ENCODE measurements at places on chromosomes 6 and 20.

DNA sequence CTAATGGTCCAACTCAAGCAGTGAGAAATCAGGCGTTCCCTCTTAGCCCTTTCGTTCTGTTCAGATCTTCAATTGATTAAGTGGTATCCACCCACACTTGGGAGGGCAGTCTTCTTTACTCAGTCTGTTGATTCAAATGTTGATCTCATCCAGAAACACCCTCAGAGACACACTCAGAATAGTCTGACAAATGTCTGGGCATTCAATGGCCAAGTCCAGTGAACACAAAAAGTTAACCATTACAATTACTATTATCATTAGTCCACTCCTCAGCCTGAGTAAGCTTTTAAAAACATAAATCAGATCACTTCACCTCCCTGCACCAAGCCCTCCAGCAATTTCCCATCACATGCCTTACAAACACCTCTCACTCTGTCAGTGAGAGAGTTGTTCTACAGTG is 423.2 kb downstream of the RFPL4B start:
- no peak for DNase-seq

GRCh38 chr6:10531942-10532341 is 10.8 kb downstream of the GCNT2 start:
- no peak for DNase-seq

DNA sequence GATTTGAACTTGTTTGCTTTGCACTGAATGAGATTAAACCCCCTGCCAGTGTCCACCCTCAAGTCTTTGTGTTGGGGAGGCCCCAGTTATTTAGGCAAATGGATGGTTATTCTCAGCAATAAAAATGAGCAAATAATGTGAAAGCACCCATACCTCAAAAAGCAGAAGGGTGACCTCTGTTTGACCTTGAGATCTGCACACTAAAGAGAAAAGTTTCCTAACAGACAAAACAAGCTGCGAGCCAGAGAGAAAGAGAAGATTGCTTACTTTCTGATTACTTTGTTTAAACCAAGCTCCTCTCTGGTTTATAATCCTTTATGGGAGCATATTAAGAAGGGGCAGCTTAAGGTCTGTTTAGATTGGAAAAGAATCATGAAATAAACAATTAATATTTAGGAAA is 30.4 kb upstream of the TRERF1 start:
- DNase-seq = no peak

DNA sequence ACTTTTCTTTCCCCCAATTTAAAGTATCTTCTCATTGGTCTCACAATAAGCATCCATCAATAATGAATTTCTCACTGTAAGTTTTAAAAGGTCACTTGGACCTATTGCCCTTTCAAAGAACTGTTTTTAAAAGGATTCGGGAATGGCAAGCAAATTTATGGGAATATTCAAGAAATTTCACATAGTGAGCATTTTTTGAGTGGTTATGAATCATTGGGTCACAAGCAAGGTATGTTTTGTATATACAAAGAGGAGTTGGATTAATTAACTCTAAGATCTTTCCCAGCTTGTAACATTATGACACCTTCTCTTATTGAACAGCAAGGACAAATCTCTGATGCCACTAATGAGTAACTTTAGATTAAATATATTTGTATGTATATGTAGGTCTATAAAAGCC is 165.0 kb downstream of the MOXD1 start:
- DNase-seq = no peak

DNA sequence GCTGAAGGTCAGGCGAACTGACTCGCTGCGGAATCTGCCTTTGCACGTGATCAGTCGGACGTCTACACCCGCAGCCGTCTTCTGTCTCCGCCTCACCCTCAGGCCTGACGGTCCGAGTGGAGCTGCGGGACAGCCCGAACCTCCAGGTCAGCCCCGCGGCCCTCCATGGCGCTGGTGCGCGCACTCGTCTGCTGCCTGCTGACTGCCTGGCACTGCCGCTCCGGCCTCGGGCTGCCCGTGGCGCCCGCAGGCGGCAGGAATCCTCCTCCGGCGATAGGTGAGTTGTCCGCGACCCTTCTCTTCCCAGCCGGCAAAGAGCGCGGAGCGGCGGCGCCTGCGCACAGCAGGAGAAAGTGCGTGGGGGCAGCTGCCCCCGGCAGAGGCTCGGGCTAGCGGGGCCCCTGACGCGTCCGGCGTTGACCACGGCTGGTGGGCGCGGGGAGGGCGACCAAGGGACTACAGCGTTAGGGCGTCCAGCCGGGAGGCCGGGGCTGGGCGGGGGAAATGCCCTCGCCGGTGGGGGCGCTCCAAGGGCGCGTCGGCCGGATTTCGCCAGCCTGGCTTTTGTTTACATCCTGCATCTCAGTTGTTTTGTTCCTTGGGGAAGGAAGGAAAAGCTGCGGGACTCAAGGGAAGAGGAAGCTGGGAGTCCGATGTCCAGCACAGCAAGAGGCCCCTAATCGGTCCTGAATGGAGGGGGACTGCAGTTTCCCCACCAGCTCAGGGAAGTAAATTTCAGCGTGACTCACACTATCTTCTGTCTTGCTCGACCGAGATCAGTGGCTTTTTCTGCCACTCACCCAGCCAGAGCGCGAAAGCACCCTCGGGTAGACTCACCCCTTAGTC is at the start of gene SMPDL3A:
Gene SMPDL3A, plus strand, starts transcription at position 77 of the 846 bp plus-strand sequence. Its CDS starts 89 bp downstream, at position 166.
- no peak for DNase-seq

DNA sequence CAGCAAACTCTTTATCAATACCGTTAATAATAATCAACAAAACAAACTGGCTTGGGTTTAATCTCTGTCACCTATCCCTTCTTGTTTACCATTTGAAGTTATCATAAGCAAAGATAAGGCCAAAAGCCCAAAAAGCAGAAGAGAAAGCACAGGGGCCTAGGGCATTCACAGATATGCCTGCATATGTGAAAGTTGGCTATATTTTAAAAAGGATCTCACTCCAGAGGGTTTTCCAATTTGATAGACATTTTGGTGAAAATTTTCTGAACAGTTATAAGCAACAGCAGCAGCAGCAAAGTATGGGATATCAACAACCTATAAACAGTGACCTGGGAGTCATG is 101.1 kb downstream of the ATXN1 start:
- DNase-seq = no peak

- no peak for DNase-seq
Measured at GRCh38 chr20:39879296-39879695, 809.7 kb downstream of the MAFB start.

DNA sequence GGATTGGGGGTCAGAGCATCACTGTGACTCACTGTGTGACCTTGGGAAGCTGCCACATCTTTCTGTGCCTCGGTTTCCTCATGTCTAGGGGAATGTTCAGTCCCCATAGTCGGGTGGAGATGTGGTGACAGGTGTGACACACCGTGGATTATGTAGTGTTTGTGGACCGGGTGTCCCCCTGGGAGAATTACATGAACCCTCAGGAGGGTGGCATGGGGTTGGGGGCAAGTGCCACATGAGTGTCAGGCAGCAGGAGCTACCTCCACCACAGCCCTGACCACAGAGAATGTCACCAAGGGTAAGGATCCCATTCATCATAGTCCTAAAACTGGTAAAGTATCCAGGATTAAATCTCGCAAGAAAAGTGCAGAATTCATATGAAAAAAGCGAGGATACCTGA is 23.2 kb downstream of the SUN5 start:
- no peak for DNase-seq

DNA sequence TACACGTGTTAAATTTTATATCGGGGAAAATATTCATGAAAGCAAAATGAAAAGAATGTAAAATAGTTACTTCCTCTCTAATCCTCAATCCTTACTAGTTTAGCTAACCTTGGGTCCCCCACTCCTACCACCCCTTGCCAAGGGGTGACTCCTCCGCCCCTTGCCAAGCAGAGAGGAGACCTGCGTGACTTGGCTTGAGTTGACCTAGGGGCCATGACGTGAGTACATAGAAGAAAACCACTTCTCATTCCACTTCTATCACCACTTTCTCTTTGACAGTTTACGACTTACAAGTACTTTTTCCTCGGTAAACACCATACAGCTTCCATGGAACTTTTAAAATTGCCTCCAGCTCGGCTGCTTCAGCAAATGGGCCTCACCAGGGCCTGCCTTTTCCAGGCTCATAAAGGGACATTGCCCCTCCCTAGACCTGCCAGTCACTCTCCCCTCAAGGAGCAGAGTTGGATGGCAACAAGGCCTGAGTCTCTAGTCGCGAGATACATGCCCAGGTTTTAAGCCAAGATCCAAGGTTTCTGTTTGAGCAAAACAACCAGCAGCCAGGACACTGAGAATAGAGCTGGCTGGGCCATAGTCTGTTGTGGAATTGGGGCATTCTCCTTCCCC is 29.9 kb downstream of the SDCBP2 start:
- no peak for DNase-seq
